ENCODE measurements at places on chromosomes 1 and 21.

GRCh38 chr1:230277201-230278025 lies 148.7 kb downstream of the PGBD5 start:
- no peak for DNase-seq

- no peak for DNase-seq
Observed at GRCh38 chr21:46060596-46061061, 37.3 kb upstream of the COL6A2 start.

DNA sequence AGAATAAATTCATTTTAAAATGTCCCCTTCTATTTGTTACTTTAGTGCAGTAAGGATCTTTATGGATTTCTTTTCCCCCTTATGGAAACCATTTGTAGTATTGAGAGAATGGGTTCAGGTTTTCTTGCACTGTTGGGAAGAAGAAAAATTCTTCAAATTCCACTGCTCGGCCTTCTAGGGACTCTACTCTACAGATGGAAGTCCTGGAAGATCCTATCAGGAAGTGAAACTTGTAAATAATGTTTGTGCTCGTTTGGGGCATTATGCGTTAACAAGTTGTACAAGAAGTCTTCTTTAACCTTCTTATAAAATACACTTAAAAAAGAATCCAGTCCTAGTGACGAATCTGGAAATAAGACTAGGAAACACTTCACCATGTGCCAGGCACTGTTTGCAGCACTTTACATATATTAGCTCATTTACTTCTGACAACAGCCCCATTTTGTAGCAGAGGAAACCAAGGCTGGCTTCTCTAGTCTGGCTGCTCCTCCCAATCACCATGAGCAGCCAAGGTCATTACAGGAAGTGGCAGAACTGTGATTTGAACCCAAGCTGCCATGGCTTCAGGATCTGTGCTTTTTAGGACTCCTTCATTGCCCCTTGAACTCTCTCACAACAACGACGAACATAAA lies 11.8 kb downstream of the LRRC8D start:
- no peak for DNase-seq

DNA sequence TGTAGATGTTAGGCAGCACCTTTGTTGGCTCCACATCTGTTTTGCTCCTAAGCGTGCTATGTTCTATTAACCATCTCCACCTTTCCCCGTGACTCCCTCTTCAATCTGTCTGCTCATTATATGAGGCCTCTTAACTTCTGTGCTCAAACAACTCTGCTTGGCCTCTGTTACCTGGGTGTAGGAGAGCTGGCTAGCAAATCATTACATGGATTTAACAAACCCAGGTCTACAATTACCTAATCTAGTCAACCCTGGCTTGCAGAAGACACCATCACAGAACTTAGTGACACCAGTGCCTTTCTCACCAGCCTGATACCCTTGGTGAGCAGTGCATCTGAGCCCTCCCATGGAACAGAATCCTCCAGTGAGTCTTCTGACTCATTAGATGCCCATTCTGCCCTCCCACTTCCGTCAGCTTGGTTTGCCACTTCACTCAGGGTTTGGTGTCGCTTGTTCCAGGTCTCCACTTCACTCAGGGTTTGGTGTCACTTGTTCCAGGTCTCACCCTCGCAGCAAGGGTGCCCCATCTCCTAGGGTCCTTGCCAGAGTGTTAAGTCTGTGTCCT lies 92.0 kb upstream of the KIF26B start:
- DNase-seq: no peak

DNA sequence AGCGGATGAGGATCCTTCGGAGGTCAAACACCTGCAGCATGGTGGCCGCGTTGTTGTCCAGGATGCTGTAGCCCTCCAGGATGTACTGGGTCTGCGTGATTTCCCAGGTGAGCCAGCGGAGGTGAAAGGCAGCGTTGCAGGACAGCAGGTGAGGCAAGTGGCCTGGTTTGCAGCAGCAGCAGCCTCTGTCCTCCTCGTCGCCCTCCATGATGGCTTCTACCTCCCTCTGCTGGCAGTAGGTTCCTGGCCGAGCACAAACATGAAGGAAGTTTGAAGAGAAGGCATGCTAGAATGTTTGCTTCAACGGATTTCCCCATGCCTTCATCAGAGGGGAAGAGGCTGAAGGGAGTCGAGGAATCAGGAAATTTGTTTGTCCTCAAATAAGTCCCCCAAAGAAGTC lies 74.7 kb downstream of the NTPCR start:
- no peak for DNase-seq

- no peak for DNase-seq
Observed at GRCh38 chr1:88239205-88239604, 444.9 kb upstream of the PKN2 start.

DNA sequence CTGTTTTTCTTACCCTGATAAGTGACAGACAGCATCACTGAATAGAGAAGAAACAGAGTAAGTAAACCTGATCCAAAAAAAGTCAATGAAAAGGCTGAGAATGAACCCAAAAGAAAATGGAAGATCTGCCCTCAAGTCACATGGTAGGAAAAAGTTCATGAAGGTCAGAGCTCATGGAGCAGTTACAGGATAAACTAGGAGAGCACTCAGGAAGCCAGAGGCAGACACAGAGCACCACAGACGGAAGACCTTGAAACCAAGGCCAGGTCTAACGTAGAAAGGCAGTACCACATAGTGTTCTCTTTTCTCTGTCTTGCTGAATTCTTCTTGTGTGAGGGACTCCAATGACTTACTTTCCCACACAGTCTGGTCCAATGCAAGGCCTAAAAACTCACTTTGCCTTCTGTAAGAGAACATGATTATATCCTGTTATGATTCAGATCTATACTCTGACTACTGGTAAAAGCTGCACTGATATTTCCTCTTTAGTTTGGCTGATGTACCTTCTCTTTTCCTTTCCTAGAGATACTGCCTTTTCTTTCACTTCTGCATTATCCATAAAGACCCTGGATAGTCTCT lies 40.8 kb downstream of the RTCA start:
- DNase-seq: no peak

- DNase-seq: no peak
Observed at GRCh38 chr1:226438007-226438406, 30.1 kb upstream of the PARP1 start.

GRCh38 chr21:16554503-16554902 lies 824.7 kb downstream of the USP25 start:
- no peak for DNase-seq
